ENCODE measurements at places on chromosomes 5 and 9.

DNA sequence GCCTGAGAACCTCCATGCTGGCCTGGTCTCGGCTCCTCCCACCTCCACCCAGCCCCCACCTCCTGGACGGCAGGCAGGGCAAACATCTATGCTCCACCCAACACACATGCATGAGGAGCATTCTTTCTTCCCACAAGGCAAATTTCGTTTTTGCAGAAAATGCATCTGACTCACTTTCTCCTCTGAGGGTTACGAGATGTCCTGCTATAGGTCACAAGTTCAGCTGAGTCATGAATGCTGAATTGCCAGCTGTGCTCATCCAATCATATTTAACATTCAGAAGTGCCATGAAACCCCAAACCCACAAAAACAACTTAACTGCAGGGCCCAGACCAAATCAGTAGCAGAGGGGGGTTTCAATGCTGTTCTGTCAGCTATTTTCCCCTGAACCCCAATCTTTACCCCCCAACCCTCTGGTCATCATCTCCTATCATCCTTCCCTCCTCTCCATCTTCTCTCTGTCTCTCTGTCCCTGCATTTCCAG lies 39.0 kb upstream of the OSMR start:
- no peak for DNase-seq

GRCh38 chr5:21184581-21184980 lies 1196.6 kb upstream of the CDH18 start:
- no peak for DNase-seq

DNA sequence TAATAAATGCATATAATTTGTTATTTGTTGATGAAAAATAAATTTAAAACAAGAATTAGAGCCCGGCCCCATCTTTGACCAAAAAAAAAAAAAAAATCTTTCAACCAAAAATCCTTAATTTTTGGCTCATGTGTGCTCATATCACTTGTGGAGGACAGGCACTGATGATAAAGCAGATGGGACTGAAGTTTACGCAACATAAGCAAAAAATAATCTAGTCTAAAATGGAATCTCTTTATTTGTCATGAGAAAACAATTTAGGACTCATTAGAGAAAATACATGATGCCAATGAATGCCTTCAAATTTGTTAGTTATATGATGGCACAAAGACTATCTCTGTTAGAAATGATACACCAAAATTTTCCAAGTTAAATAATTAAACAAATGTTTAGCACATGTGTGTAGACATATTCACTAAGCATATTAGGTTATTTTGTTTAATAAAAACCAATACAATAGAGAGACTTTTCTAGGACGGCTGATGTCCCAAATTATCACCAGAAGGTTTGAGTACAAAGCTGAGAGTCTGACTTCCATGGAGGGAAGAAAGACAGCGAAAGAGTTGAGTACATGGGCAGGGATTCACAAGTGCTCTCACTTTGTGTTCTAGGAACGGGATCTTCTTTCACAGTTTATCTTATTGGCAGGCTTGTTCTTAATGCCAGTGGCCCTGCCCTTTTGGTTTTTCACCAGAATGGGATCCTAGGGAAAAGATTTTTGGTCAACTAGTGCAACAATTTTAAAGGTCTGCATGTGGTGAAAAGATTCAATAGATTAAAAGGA lies 621.4 kb downstream of the RAB3C start:
- DNase-seq, result no peak

GRCh38 chr5:134464988-134465815 lies 53.5 kb upstream of the CDKN2AIPNL start:
- no peak for DNase-seq

GRCh38 chr5:14054965-14055963 lies 87.9 kb upstream of the TRIO start:
- DNase-seq, result no peak

GRCh38 chr5:10635257-10635866 lies 71.5 kb downstream of the ANKRD33B start:
- no peak for DNase-seq

DNA sequence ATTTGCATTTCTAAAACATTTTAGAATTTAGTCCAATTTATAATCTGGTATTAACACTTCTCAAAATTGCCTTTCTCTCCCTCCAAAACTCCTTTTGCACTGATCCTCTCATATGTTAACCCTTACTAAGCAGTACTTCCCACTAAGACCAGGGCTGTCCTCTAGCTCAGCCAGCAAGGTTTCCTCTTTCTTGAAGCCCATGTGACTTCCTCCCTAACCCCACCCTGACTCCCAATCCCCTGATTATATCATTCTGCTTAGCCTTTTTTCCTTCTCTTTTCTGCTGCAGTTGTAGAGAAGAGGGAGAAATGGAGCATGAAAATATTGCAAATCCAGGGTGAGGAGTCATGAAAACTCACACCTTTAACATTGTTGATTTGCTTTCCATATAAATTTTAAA lies 241.7 kb downstream of the MCTP1 start:
- DNase-seq, result no peak

DNA sequence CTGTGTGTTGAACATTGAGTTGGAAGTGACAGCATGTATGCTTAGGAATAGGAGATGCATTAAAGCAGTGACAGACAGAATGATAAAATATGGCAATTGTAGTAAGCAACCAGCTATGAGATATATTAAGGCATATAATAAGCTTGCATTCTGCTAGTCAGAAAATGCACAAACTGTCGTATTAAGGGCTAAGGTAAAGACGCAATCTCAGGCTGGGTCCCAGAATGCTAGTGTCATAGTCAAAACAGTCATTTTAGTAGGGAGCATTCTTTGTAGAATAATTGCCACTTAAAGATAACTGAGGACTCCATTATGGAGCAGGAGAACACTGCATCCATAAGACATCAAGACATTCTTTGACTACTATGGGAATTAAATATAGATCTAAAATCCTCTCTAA lies 1369.7 kb upstream of the C9orf72 start:
- DNase-seq, result no peak

- no peak for DNase-seq
Measured at GRCh38 chr5:158273035-158273434, 414.1 kb upstream of the CLINT1 start.

DNA sequence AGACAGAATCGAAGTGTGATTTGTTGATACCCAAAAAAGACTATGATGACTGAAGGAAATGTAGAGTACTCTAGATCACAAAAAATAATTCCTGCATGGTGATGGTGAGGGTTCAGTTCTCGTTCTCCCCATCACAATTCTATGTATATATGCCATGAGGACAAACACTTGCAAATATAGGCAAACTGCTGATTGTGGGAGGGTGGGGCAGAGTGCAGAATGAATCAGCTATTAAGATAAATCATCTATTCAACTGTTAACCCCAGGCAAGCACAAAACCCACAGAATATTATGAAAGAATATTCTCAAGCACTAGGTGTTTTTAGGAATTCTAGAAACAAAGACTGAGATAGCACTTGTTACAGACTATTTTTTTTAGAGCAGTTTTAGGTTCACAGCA lies 13.9 kb upstream of the UBLCP1 start:
- DNase-seq, result no peak

- no peak for DNase-seq
Measured at GRCh38 chr5:111348661-111349329, 124.6 kb downstream of the CAMK4 start.

DNA sequence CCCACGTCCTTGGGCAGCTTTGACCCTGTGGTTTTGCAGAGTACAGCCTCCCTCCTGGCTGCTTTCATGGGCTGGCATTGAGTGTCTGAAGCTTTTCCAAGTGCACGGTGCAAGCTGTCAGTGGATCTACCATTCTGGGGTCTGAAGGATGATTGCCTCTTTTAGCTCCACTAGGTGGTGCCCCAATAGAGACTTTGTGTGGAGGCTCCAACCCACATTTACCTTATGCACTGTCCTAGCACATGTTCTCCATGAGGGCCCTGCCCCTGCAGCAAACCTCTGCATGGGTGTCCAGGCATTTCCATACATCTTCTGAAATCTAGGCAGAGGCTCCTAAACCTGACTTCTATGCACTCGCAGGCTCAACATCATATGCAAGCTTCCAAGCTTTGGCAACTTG lies 644.2 kb upstream of the CDH9 start:
- no peak for DNase-seq

DNA sequence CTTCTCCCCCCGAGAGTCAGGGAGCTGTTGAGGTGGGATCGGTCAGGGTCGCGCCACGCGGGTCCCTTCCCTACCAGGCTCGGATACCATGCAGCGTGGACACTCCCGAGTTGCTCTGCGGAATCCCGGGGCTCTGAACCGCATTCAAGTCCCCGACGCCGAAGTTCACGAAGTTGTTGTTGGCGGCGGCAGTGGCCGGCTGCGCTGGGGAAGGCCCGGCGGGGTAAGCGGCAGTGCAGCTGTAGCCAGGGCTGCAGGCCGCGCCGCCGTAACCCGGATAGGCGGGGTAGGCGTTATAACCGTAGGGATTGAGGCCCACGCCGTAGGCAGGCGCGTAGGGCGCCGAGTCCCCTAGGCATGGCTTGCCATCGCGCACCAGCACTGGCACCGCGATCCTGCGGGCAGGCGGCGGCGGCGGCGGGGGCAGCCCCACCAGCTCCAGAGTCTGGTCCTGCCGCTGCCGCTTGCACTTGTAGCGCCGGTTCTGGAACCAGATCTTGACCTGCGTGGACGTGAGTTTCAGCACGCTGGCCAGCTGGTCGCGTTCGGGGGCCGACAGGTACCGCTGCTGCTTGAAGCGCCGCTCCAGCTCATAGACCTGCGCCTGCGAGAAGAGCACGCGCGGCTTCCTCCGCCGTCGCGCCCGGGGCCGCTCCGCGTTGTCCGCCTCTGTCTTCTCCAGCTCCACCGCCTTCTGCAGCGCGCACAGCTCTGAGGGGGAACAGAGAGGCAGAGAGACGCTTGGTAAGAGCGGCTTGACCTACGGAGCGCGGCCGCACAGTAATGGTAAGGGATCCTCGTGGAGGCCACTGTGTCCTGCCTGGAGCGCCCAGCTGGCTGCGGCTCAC lies 2.3 kb downstream of the NKX2-5 start:
- DNase-seq, result no peak

DNA sequence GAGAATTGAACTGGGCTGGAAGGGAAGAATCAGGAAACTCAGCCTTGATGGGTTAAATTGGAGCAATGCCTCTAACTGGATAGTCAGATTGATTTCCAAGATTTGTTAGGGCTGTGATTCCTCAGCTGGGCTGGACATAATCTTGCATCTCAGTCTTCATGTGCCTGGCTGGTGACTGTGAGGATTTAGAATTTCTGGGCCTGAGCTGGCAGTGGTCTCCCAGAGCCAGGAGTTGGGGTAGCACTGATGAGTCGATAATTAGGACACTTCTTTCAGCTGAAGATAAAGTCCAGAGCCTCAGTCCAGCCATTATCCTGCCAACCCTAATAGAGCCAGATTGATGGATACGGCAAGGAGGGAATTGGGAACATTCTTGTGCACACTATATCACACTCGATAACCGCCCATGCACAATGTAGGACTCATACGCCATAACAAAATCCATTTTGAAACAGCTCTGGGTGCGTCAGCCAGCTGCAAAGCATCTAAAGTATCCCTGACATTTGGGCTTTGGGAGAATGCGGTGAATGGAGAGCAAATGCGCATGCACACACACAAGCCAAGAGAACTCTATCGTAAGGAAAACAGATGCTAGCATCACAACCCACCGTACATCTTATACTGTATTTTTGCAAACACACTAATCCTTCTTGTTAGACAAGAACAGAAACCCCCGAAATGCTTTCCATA lies 405.1 kb upstream of the KLF4 start:
- DNase-seq, result no peak

DNA sequence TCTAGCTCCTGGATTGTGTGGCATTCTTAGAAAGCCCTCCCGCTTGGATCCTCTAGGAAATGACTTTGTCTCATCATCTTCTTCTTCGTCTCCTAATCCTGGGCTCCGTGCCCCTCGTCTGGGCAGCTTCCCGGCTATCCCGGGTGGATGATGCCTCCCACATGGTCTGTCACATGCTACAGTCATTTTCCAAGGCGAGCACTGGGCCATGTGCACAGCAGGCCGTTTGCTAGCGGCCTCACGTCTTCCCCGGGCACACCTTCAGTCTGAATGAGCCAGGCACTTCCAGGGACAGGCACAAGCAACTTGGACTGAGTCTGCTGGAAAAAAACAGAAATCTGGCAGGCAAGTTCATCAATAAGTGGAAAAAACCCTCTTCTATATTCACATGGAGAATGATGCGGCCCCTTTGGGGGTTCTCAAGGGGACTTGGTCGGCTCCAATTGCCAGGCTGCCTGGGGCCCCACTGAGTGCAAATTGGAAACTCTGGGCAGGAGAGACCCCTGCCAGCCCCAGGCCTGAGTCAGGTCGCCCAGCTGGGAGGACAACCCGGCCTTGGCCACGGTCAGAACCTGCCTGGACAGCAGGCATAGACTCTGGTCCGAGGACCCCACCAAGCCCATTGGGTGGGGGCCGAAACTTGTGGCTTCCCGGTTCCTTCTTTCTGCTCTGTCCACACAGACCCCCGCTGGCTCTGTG lies 11.1 kb upstream of the WNK2 start:
- DNase-seq, result no peak

GRCh38 chr5:1545805-1546355 lies 22.1 kb upstream of the LPCAT1 start:
- DNase-seq, result peak; percentile 99

- no peak for DNase-seq
Measured at GRCh38 chr5:53712327-53712726, 151.9 kb downstream of the NDUFS4 start.

GRCh38 chr5:158807-159447 lies 32.4 kb upstream of the LRRC14B start:
- DNase-seq, result no peak

DNA sequence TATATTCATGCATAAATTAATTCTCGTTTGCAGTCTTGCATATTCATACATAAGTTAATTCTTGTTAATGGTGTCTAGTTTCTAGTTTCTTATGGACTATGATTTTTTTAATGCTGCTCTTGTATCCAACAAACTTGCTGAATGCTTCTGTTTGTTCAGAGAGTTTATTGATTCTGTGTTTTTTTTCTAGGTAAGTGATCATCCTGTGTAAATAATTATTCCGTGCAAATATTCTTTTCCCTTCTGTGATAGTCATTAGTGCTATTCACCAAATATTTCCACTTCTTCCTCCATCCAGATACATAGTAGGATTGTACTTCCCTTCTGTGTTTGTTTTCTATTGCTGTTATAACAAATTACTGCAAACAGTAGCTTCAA lies 35.8 kb upstream of the SHISAL2B start:
- peak; percentile 6 for DNase-seq

DNA sequence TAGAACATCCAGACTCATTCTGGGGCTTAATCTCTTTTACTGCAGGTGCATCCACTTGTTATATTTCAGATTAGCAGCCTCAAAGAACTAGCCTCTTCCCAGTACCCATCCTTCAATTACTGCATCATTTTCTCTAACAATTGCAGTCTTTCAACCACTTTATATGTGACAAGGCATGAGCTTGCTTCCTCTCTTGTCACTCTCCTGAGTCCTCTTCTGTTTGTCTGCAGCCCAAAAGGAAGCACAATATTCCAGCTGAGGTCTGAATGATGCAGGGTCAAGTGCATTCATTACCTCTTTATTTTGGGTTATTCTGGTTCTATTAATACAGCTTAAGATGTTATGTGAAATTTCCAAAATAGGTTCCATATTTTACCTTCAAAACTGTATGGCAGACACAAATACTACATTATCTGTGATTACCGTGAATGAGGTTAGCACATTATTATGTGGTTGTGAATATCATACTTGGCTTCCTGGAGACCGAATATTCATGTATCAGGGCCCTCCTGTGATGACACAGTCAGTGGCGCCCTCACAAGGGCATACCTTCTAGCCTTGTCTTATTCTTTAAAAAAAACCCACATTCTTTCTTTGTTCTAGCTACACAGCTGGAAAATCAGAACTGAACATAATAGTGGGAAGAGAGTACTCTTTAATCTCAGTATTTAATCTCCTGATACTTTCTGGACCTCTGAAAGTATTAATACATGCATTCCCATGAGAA lies 323.8 kb downstream of the PDE4D start:
- DNase-seq, result no peak

- no peak for DNase-seq
Measured at GRCh38 chr9:4857163-4857810, 64.5 kb downstream of the RCL1 start.
